RPMI7951 (cell line): ENCODE measurements at places on chromosomes 3 and 15. TPM values are rescaled to one million over a fixed set of nuclear protein-coding genes. Genes with fewer than 3 reads are reported as not detected.

- peak; percentile 60 for DNase-seq
These were observed 3.2 kb upstream of the TBC1D23 start for GRCh38 chr3:100257586-100257985.

GRCh38 chr15:66682865-66683264 is 19.2 kb upstream of the SMAD6 start:
- peak; percentile 21 for DNase-seq

GRCh38 chr15:68654786-68655560 is 76.2 kb downstream of the CORO2B start:
- DNase-seq: no peak

Gene SLC12A6
- total RNA-seq: 5.5 TPM in 2 replicates

DNA sequence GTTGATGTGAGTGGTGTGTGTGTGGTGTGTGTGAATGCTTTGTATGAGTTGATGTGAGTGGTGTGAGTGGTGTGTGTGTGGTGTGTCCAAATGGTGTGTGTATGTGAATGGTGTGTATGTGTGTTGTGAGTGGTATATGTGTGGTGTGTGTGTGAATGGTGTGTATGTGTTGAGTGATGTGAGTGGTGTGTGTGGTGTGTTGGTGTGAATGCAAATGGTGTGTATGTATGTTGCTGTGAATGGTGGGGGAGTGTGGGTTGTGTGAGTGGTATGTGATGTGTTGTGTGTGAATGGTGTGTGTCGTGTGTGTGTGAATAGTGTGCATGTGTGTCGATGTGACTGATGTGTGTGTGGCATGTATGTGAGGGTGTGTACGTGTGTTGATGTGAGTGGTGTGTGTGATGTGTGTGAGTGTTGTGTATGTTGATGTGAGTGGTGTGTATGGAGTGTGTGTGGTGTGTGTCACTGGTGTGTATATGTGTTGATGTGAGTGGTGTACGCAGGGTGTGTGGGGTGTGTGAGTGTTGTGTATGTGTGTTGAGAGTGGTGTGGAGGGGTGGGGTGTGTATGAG is 40.6 kb downstream of the ARNT2 start:
- DNase-seq: no peak

Gene TMEM108
- total RNA-seq: 0.12 and 0.39 TPM in 2 replicates
